Activated CD4-positive, alpha-beta memory T cell treated with anti-CD3 and anti-CD28 coated beads, Interleukin-2, amount 10 ng/mL, durations not matched to agents 7 days and 5 days (primary cell): ENCODE measurements at places on chromosomes 4 and X. TPM values are rescaled to one million over a fixed set of nuclear protein-coding genes. Genes with fewer than 3 reads are reported as not detected.

The SULT1B1 gene
- total RNA-seq = 3.7 TPM

The CCNI gene
- total RNA-seq = 246 TPM

The SPACA5B gene
- total RNA-seq = not detected

- H3K27me3 ChIP-seq = no peaks in the 10 kb centered on the region
- H3K4me1 ChIP-seq = peaks cover 16% of the 10 kb centered on the region
- H3K4me3 ChIP-seq = no peak overlapping the region
- no peak for DNase-seq
- no peak overlapping the region for H3K27ac ChIP-seq
Observed at GRCh38 chr4:26255989-26256388, 64.8 kb upstream of the RBPJ start.

- H3K4me1 ChIP-seq = no peaks in the 10 kb centered on the region
Observed at GRCh38 chr4:8377103-8378075, 63.1 kb downstream of the ACOX3 start.

DNA sequence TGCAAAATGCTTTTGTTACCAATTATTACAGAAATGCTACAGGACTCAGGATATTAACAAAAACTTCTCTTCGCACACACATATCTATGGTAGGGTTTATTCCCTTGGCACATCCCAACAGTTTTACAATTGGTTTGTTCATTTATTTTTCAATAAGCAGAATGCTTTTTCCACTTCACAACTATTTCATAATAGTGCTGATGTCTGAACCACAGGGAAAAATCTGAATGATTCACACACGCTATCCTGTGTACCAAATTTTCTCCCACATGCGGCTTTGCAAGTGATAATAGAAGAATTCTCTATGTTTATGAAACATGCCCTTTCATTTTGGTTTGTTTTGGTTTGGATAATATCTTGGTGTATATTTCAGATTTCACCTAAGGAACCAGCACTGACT, 725.7 kb upstream of the TENM3 start:
- DNase-seq = no peak
- H3K4me3 ChIP-seq = no peak overlapping the region
- H3K27ac ChIP-seq = no peak overlapping the region
- H3K36me3 ChIP-seq = no peaks in the 10 kb centered on the region
- no peaks in the 10 kb centered on the region for H3K4me1 ChIP-seq

- no peaks in the 10 kb centered on the region for H3K4me1 ChIP-seq
- DNase-seq = no peak
- no peak overlapping the region for H3K4me3 ChIP-seq
- no peaks in the 10 kb centered on the region for H3K36me3 ChIP-seq
Observed at GRCh38 chr4:104909376-104909775, 237.3 kb upstream of the TET2 start.

GRCh38 chr4:152455311-152455710, 80.6 kb downstream of the FBXW7 start:
- peaks cover 31% of the 10 kb centered on the region for H3K4me1 ChIP-seq
- no peaks in the 10 kb centered on the region for H3K27me3 ChIP-seq
- H3K36me3 ChIP-seq = no peaks in the 10 kb centered on the region
- H3K27ac ChIP-seq = no peak overlapping the region
- no peak for DNase-seq

DNA sequence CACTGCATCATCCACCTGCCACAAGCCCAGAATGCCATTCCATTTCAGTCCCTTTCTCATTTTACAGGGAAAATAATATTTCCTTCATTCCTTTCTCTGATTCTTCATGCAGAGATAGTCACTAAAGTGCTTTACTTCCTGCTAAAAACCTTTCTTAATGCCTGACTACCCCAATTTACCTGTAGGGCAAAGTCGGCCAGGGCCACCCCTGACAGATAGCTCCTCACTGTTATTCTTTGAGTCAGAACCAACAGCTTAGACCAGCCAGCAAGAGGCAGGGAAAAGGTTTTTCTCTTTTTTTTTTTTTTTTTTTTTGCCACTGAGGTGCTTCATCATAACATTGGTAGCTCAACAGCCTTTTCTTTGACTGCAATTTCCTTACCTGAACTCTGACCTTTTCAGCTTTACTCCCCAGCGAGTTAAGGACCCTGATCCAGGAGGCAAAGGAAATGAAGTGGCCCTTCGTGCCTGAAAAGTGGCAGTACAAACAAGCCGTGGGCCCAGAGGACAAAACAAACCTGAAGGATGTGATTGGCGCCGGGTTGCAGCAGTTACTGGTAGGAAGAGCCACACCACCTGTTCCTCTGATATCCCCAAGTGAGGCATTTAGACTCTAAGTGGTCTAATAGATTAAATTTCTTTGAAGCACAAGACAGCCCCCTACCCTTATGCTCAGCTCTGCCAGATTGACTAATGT, 85.0 kb downstream of the ALPK1 start:
- H3K27ac ChIP-seq = no peak overlapping the region
- no peak for DNase-seq
- H3K36me3 ChIP-seq = no peaks in the 10 kb centered on the region

DNA sequence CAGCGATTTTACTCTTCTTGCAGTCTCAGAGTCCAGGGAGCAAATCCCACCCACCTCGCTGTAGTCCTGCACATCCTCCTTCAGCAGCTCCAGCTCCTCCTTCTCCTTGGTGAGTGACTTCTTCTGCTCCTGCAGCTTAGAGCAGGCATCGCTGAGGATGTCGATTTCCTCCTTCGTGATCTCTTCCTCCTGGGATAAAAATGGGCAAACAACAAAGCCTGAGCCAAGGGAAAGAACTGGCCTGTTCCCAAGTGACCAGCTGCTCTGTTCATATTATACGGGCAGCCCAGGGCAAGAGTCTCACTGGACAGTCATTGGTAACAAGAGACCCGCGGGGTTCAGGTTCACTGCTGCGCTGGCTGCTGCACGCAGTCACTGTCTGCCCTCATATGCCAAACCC, 26.2 kb downstream of the FGFR3 start:
- H3K4me1 ChIP-seq = no peaks in the 10 kb centered on the region
- peaks cover 40% of the 10 kb centered on the region for H3K36me3 ChIP-seq
- H3K27me3 ChIP-seq = no peaks in the 10 kb centered on the region
- no peak overlapping the region for H3K4me3 ChIP-seq

DNA sequence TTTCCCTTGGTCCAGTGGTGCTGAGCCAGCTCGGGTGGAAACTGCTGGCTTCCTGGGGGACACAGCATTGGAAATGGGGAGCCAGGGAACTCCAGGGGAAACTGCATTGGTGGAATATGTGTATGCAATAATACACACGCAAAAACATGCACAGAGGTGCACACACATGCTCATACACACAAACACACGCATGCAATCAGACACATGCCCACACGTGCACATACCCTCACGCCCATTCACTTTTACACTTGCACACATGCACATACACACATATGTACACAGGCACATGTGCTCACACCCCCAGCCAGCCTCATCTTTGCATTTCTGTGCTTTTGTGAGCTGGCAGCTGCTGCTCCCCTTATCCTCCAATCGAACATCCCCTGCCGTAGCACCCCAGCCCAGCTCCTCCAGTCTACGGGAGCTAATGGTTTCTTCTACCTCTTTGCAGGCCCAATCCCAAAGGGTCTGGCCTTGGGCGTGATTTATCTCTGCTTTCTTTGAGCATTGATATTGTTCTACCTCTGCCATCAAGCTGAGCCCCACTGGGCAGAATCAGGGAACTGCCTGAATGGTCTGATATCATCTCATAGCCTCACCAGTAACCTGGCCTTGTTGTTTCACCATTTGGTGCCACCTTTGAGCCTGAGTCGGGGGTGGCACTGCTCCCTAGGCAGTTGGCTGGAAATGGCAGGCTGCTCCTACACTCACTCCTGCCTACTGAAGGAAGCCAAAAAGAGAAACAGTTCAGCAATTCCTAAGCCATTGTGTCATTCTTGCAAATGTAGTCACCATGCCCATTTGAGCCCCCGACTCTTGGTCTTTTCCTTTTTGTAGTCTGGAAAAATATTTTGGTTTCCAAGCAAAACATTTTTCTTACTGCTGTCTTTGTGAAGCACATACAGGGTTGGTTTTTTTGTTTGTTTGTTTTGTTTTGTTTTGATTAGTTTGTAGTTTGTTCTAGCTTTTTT, 104.4 kb upstream of the MAMLD1 start:
- DNase-seq = no peak
- no peak overlapping the region for H3K4me3 ChIP-seq
- no peaks in the 10 kb centered on the region for H3K36me3 ChIP-seq
- no peaks in the 10 kb centered on the region for H3K27me3 ChIP-seq

GRCh38 chrX:45710081-45710801, 509.6 kb upstream of the DIPK2B start:
- peak overlapping the region; percentile 35 for H3K4me3 ChIP-seq
- peaks cover 38% of the 10 kb centered on the region for H3K4me1 ChIP-seq
- H3K27ac ChIP-seq = peak overlapping the region; percentile 81

DNA sequence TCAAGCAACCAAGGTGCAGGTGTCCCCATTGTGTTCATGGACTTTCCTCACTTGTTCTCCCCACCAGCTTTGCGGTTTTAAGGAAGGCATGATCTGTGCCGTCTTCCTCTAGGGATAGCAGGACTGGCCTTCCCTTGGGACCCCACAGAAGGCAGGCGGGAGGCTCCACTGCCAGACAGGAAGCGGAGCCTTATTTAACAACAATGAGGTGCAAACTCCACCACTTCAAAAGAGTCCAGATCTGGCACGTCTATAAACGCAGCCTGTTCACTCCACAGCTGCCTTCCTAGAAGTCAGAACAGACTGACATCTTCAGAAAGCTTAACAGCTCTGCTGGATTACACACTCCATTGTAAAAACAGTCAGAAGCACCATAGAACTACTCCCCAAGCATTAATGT, 1.7 kb upstream of the GPR143 start:
- no peaks in the 10 kb centered on the region for H3K36me3 ChIP-seq
- H3K27me3 ChIP-seq = peaks cover 15% of the 10 kb centered on the region
- H3K27ac ChIP-seq = no peak overlapping the region
- no peak overlapping the region for H3K4me3 ChIP-seq
- no peak for DNase-seq
- H3K4me1 ChIP-seq = no peaks in the 10 kb centered on the region

DNA sequence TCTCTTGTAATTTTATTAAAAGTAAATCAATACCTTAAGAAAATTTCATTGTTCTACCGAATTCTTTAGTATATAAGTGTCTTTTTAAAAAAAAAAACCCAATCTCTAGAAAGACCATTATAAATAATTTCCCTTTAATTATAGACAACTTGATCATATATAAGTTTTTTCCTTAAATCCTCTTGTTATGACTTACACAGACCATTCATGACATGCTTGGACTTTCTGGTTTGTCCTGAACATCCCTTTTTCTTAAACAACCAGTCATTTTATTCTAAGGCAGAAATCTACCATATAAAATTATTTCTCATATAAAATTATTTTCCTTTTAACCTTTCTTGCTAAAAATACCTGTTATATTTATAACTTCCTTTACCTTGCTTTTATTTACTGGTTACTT, 15.4 kb upstream of the FHDC1 start:
- no peaks in the 10 kb centered on the region for H3K4me1 ChIP-seq
- no peak overlapping the region for H3K4me3 ChIP-seq
- no peak overlapping the region for H3K27ac ChIP-seq

DNA sequence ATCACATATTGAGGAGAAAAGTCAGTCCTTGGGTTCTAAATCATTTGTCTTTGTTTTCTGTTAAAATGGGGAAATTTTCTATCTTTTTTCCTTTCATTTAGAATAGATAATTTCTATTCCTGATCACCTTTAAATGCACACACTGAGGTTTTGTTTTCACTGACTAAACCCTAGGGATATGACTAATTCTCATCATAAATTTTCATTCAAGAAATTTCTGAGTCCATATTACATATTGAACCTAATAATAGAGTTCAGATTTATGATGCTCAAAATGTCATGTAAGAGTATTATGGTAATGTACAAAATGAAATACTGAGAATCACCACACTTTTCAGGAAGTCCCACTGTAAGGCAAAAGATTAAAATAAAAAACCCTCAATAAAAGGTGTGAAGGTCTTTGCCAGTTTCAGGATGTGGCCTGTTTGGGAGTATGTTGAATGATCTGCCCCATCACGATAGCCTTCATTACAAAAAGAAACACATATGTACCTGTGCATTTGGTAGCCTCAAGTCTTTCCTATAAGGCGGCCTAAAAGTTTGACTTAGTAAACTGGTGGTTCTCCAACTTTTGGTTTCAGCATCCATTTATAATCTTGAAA, 49.4 kb downstream of the LEF1 start:
- peaks cover 18% of the 10 kb centered on the region for H3K36me3 ChIP-seq
- peaks cover 65% of the 10 kb centered on the region for H3K4me1 ChIP-seq
- H3K27me3 ChIP-seq = no peaks in the 10 kb centered on the region
- H3K27ac ChIP-seq = peak overlapping the region; percentile 58
- H3K4me3 ChIP-seq = peak overlapping the region; percentile 39

DNA sequence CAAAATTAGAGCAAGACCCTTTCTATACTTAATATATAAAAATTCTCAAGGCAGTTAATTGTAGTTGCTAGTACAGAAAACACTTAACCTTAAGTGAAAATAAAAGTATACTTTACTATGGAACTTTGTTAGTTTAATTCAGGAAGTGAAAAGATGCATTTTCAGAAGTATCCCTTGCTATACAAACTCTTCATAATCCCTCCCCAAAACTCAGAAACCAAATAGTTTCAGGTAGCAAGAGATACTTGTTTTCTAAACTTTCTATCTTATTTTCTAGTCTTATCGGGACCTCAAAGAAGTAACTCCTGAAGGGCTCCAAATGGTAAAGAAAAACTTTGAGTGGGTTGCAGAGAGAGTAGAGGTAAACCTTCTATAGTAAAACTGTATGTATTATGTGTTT, 14.3 kb downstream of the PAICS start:
- no peak for DNase-seq
- no peaks in the 10 kb centered on the region for H3K27me3 ChIP-seq
- H3K36me3 ChIP-seq = peaks cover 75% of the 10 kb centered on the region
- H3K27ac ChIP-seq = no peak overlapping the region
- H3K4me3 ChIP-seq = no peak overlapping the region
- peaks cover 19% of the 10 kb centered on the region for H3K4me1 ChIP-seq

DNA sequence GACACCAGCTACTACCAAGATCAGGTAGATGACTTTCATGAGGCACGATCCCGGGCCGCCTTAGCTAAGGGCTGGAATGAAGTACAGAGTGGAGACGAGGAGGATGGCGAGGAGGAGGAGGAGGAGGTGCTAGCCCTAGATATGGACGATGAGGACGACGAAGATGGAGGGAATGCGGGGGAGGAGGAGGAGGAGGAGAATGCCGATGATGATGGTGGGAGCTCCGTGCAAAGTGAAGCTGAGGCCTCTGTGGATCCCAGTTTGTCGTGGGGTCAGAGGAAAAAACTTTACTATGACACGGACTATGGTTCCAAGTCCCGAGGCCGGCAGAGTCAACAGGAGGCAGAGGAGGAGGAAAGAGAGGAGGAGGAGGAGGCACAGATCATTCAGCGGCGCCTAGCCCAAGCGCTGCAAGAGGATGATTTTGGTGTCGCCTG, 481 bp downstream of the UTP3 start:
- H3K27me3 ChIP-seq = no peaks in the 10 kb centered on the region
- no peak for DNase-seq
- H3K27ac ChIP-seq = peak overlapping the region; percentile 93

DNA sequence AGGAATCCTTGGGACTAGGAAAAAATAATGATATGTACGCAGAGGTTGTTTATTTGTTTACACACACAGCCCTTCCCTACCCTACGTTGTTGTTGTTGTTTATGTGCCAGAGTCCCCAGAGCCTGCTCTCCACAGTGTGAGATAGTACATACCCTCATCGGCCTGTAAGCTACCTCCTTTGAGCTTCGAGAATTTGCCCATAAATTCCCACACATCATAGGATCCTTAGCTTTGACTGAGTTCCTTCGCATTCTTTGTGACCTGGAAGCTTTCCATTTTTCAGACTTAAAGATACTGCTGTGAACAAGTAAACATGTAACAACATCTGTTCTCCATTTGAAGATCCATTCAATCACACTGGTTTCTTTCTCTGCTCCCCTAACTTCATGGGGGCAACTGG, 114.5 kb downstream of the IRF2 start:
- H3K36me3 ChIP-seq = peaks cover 4% of the 10 kb centered on the region
- H3K4me1 ChIP-seq = peaks cover 7% of the 10 kb centered on the region
- no peak overlapping the region for H3K27ac ChIP-seq
- DNase-seq = no peak
- H3K27me3 ChIP-seq = no peaks in the 10 kb centered on the region
